Stomach (tissue), 19 donors: ENCODE measurements at places on chromosomes 2 and 18. TPM values are rescaled to one million over a fixed set of nuclear protein-coding genes. Genes with fewer than 3 reads are reported as not detected.

GRCh38 chr18:41613003-41613609 lies 341.9 kb upstream of the PIK3C3 start:
- DNase-seq = no peak

- no peak for DNase-seq
Measured at GRCh38 chr2:77018219-77018618, 504.0 kb downstream of the LRRTM4 start.

DNA sequence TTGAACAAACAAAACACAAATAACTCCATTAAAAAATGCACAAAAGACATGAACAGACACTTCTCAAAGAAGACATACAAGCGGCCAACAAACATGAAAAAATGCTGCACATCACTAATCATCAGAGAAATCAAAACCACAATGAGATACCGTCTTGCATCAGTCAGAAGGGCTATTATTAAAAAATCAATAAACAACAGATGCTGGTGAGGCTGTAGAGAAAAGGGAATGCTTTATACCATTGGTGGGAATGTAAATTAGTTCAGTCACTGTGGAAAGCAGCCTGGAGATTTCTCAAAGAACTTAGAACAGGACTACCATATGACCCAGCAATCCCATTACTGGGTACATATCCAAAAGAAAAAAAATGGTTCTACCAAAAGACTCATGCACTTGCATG lies 37.8 kb downstream of the GPR155 start:
- no peak for DNase-seq

GRCh38 chr2:140392824-140393223 lies 1612.6 kb upstream of the NXPH2 start:
- no peak for DNase-seq

SLC5A7 gene
- total RNA-seq = not detected
